Activated T-cell treated with anti-CD3 and anti-CD28 coated beads, Interleukin-2, amount 50 U/mL, for 4 hours (primary cell): ENCODE measurements at places on chromosomes 5 and 9. TPM values are rescaled to one million over a fixed set of nuclear protein-coding genes. Genes with fewer than 3 reads are reported as not detected.

DNA sequence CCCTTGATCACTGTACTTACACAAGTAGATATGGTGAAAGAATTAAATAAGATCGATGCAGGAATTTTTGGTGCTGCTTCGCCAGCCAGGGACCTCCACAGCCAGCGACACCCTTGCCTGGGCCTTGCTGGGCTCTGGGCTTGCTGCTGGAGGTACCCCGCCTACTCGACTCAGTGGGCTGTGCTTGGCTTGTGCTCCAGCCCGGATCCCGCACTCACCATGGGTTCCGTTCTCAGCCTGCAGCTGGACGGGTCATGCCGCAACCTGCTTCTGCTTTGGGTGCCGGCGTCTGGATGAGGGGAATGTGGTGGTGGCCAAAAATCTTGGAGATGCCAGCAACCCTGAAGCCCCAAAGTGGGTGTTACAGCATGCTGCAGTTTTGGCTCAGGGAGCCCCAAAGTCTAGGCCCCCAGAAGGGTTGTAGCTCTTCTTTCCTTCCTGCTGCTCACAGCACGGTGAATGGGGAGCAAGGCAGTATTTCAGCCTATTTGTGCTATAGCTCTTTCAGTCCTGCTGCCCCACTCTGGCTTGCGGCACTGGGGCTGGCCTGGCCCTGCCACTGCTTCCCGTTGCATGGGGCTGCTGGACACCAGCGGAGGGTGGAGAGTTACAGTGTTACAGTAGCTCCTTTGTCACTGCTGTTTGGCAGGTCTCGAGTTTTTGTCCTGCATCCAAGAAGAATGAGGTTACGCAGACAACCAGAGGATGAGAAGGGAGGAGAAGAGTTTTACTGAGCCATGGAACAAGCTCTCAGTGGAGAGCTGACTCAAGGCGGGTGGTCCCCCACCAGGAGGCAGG lies 48.0 kb downstream of the TARS1 start:
- no peak for DNase-seq

GRCh38 chr5:39424736-39425637 lies at the start of gene DAB2:
Gene DAB2 (minus strand): TSS chr5:39424980. CDS start chr5:39394320, 30,660 bp downstream.
- peak; percentile 15 for DNase-seq

The FBLL1 gene
- total RNA-seq, result not detected

The F12 gene
- total RNA-seq, result 5.7 TPM

The PTPRD gene
- 0.26 TPM for total RNA-seq

GRCh38 chr5:159026781-159027180 lies 72.9 kb downstream of the EBF1 start:
- no peak for DNase-seq

DNA sequence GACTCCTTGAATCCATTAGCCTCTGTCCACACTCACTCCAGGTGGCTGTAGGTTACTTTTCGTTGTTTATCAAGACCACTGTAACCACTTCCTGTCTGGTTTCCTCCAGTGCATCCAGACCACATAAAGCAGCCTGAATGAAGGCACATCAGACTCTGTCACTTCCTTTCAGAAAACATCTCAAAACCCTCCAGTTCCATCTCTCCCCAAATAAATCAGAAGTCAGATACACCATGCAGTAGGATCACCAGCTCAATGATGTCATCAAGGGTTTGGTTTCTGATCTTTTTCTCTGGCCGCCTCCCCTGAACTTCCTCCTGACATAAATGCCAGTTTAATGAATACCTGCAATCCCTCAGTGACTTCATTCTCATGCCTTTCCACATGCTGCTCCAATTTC lies 161.2 kb downstream of the ZNF462 start:
- DNase-seq, result no peak

GRCh38 chr9:123067136-123067535 lies 33.7 kb downstream of the GPR21 start:
- DNase-seq, result no peak

The CDC25C gene
- total RNA-seq, result 0.69 TPM

DNA sequence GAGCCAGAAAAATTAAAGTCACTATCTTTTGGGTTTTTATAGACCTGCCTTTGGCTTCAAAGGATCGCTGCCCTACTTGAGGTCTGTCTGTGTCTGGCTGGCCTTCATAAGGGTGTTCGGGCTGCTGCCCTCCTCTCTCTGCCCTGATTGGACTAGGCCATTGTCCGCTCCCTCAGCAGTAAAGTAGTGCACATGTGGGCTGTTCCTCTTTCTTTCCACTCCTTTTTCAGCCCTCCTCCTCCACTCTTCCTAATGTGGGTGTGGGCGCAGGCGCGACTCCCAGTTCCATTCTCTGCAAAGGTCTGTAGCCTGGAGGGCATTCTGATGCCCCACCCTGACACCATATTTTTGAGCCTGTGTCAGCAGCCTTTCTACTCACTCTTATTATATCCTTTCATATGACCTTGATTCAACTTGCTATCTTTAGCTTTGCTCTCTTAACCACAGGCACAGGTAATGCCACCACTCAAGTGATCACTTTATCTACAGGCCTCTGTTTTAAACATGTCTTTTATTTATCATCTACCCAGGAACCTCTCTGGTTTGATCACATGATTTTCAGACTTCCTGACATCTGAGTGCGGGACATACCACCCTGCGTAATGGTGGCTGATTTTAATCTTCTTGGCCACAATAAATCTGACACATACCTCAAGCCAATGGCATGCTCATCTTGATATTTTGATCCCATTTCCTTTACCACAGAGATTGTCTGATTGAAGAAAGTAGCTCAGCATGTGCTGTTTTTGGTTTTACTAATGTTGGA lies 144.5 kb downstream of the AOPEP start:
- peak; percentile 11 for DNase-seq

GRCh38 chr9:72743836-72744235 lies 209.0 kb downstream of the ALDH1A1 start:
- DNase-seq, result no peak

DNA sequence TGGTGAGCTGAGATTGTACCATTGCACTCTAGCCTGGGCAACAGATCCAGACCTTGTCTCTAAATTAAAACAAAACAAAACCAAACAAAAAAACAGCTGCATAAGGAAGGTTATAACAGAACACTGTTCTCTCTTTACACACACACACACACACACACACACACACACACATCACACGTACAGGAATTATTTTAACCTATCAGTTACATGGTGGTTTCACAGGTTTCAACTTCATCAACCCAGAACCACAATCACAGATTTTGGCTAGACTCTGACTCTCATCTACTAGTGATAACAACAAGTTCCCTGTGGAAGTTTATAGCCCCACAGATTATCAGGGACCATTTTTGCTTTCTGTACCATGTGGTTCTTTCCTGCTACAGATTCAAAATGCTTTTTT lies 60.2 kb downstream of the RPS23 start:
- DNase-seq, result no peak

GRCh38 chr5:134133188-134133994 lies 18.9 kb downstream of the TCF7 start:
- DNase-seq, result peak; percentile 0
